Fibroblast of villous mesenchyme (primary cell): ENCODE measurements at places on chromosomes 6 and 20.

DNA sequence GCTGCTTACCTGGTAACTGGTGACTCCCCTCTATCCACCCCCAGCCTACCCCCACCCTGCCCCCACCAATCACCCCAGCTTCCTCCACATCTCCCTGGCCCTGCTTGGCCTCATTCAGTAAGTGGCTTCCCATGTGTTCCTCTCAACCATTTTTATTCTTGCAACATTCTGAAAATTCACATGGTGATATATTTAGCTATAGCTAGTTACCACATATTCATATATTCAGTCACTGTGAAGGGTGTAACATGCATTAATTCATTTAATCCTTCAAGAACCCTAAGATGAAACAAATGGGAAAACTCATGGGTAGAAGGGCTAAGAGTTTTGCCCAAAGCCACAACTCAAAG lies 95.4 kb upstream of the CEP85L start:
- DNase-seq: no peak

- DNase-seq: no peak
These were observed 109.0 kb downstream of the DTNBP1 start for GRCh38 chr6:15553736-15554294.

- peak; percentile 16 for DNase-seq
These were observed 994.6 kb upstream of the ADGRB3 start for GRCh38 chr6:67640484-67640883.

DNA sequence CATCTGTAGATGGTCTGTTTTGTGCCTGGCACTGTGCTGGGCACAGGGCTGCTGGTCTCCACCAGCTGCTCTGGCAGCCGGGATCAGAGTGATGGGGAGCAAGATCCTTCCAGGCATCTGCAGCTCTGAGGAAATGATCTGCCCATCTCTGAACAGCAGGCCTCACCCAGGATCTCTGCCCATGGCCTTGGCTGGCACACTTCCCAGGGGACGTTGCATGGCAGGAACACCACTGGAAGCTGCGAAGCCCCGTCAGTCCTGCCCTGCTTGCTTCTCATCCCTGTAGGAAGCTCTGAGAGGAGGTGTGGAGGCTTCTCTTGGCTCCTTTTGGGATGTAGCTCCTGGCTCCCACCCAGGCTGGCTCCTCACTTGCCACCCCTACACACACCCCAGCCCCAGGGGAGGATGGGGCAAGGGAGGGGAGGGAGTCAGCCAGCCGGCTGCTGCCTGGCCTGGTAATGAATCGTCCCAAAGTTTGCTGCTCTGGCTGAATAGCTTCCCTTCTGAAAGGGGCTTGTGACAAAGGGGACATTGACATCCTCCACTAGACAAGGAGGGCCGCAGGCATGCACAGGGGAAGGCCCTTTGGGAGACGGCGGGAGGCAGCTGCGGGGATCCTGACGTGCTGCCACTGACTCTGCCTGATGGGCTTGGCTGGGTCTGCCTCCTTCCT lies 108.9 kb downstream of the VEGFA start:
- DNase-seq: no peak

DNA sequence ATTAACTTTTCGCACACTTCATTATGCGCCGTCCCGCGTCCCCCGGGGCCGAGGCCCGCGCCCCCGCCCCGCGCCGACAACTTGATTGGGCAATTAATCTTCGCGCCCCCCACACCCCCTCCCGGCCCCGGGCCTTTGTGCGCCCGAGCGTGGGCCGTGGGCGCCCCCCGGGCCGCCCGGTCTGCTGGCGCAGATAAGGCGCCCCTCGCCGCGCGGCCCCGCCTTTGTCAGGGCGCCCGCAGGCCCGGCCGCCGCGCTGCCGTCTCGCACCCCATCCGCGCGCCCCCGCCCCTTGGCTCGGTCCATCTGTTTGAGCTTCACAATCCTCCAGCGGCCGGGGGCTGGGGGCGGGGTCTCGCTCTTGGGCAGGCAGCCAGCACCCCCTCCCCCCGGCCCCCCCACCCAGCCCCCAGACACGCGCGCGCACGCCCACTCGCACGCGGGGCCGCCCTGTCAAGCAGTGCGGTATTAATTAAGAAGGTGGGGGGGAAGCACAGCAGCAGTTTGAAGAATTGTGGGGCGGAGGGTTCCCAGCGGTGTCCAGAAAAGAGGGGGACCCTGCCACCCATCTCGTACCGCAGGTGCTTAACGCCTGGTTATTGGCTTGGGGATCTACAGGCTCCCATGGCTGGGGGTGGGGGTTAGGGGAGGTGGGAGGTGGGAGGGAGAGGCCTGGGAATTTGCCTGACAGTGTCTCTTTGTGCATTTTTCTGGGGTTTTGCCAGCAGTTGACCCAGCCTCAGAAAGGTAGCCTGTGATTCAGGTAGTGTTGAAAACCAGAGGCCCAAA lies 34.6 kb upstream of the SCRT2 start:
- no peak for DNase-seq

DNA sequence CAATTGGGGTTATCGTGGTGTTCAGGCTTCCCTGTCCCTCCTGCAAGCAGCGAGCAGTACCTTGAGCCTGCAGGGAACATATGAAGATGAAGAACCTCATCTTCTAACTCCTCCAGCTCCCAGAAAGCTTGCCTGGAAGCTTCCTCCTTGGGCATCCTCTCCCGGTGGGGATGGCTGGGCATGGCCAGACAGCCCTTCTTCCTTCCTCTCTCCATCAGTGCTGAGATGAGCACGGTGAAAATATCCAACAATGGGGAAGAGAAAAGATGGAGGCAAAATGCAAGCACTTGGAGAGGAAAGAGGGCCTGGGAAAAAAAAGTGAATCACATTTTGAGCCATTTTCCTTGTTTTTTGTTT lies 107.7 kb upstream of the FOXA2 start:
- no peak for DNase-seq

DNA sequence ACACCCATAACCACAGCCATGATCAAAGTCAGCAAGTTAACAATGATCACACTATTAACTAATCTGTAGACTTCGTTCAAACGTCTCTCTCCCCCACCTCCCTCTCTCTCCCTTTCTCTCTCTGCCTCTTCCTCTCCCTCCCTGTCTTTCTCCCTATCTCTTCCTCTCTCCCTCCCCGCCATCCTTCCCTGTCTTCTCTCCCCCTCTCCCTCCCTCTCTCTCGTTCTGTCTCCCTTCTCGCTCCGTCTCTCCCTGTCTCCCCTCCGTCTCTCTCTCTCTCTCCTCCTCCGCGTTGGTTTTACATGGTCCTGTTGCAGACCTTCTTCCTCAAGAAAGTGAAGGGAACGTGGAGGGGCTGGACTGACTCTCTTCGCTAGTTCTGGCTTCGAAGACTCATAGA lies 308.9 kb upstream of the FOXQ1 start:
- no peak for DNase-seq

GRCh38 chr20:41308726-41309413 lies 8.7 kb downstream of the ZHX3 start:
- peak; percentile 84 for DNase-seq

DNA sequence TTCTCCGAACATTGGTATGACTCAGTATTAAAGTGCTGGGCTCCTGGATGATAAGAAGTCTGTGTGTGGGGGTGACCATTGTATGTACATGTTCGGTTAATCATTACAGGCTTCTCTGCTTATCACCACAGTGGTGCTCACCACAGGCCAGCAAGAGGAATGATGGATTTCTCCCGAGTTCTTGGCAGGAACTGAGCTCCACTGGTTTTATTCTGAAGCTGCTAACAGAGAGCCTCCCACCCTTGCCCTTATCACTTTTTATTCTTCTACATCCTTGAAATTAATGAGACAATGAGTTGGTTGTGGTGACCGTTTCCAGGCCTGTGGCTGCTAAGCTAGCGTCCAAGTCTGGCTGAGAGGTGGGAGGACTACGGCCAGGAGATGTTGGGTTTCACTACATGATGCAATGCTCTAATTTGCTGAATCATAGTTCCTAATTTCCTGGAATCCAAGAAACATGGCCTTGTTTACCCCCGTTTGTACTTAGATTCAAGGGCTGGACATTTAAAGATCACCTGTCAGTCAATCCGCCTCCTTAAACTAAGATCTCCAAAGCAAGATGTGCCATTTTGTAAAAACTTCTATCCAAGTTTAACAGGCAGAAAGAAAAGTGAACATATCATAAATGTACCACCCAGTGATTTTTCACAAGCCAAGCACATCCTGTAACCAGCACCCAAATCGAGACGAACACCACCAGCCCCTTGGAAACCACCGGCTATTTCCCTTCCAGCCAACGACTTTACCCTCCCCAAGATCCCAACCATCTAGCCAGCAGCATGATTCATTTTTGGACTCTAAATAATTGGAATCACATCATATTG lies 172.5 kb downstream of the FOXA2 start:
- peak; percentile 20 for DNase-seq

GRCh38 chr20:21096321-21097043 lies 9.7 kb downstream of the LINC00237 start:
- DNase-seq: peak; percentile 35

DNA sequence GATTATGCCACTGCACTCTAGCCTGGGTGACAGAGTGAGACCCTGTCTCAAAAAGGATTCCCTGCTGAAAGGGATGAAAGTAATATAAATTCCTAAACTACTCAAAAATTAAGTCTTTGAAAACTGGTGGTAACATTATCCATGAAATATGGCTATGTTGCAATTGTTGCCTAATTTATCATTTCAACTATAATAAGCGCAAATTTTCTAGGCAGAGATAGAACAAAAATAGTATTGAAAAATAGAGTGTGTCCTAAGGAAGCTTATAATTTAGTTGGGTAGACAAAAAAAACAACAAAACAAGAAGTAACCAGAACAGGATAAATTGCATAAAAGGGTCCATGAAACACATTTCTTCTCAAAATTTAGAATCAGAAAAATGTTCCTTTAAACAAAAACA lies 68.0 kb downstream of the FKBP5 start:
- DNase-seq: no peak

DNA sequence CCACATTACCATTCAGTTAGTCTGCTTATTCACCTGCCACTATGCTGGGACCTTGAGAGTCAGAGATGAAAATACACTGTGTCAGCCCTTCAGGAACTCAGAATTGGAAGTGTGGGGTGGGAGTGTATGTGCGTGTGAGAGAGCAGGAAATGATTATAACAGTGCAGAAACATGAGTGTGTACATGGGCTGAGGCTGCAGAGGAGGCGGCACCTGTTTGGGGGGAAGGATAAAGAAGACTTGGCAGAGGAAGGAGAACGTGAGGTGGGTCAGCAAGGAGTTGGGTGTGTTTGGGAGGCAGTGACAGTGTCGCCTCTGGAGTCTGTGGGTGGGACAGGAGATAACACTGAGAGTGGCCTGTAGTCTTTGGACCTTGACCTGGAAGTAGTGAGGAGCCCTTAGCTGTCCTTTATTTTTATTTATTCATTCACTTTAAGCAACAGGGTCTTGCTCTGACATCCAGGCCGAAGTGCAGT lies 3.1 kb downstream of the CHMP4B start:
- DNase-seq: no peak

GRCh38 chr6:4486568-4487315 lies 289.5 kb upstream of the CDYL start:
- peak; percentile 16 for DNase-seq

DNA sequence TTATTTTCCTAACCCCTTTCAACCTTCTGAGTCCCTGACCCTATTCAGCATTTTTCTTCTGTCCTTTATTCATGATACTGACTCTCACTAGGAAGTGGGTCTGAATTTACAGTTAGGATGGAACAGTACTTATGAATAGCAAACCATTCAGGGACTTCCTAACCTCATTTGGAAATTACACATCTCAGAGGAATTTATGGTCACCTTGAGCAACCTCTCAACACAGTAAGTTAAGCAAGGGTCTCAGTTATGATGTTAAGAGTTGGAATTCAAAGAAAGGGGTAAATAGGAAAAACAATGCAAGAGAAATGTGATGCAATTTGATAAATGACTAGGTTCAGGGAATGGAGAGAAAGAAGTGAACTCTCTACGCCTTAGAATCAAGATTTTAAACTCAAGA lies 97.3 kb downstream of the GPR6 start:
- no peak for DNase-seq

GRCh38 chr6:152404086-152404857 lies 232.9 kb downstream of the SYNE1 start:
- DNase-seq: no peak

DNA sequence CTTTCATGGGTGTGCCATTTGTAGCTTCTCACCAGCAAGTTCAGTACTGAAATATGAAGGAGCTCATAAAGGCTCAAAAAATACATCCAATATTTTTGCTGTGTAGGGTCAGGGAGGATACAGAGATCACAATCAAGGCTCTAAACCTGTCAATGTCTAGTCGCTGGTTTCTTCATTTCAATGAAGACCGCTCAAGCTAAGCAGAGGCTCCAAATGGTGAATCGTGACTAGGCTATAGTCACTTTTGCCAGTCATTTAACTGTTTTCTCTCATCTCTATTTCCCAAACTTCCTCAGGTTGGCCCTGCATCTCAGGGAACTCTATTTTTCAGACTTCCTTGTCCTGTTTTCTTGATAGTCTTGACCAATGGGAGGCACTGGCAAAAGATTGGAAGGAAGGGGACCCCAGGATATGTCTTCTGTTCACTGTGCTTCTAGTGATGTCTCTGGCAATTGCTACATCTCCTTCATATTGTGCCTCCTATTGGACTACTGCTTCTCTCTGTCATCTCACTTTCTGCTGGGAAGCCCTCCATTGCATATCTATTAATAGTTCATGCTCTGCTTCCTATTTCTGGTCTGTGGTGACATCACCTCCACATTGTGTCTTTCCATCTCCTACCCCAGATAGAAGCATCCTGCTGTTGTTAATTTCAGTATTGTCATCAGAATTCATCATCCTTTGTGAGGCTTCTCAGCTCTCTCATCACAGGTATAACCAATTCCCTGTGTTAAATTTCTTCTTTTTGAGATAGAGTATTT lies 87.7 kb upstream of the FAM184A start:
- no peak for DNase-seq

DNA sequence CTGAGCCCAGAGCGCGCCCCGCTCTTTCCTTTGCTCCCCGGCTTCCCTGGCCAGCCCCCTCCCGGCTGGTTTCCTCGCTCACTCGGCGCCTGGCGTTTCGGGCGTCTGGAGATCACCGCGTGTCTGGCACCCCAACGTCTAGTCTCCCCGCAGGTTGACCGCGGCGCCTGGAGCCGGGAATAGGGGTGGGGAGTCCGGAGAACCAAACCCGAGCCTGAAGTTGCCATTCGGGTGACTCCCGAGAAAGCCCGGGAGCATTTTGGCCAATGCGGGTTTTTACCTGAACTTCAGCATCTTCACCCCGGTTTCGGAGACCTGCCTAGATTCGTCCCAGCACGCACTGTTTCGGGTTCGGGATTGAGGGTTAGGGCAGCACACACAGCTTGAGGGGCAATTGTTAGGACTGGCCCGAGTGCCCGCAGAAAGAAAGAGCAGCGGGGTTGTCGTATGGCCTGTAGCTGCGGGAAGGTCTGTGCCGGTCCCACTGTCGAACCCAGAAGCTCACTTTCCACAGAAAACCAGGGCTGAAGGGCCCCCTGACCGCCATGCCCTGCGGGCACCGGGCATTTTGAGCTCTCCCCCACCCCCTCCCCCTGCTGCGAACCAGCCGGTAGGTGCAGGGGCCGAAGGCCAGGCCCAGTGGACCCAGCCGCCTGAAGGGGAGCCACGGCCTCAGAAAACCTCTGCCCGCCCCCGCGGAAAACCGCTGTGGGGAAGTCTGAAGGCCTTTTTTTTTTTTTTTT lies 2.1 kb downstream of the FOXP4 start:
- no peak for DNase-seq

DNA sequence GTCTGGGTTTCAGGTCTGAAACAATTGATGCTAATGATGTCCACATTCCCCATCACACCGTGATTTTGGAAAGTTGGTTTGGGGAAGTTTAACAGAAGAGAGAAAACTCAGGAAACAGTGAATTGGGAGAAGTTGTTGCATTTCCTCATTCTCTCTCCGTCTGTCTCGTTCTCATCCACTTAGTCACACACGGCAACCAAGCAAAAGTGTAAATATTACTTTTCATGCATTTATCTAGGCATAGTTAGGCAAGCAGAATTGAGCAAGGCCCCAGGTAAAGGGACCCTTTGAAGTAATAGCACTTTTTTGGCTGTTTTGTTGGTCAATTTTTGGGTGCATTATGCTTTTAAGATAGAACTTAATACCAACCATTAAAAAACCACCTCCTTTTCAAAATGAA lies 137.0 kb upstream of the SULF2 start:
- DNase-seq: peak; percentile 8
